ENCODE measurements at places on chromosomes 2 and 18.

- no peak for DNase-seq
Observed at GRCh38 chr2:177727577-177728398, 335.2 kb downstream of the AGPS start.

DNA sequence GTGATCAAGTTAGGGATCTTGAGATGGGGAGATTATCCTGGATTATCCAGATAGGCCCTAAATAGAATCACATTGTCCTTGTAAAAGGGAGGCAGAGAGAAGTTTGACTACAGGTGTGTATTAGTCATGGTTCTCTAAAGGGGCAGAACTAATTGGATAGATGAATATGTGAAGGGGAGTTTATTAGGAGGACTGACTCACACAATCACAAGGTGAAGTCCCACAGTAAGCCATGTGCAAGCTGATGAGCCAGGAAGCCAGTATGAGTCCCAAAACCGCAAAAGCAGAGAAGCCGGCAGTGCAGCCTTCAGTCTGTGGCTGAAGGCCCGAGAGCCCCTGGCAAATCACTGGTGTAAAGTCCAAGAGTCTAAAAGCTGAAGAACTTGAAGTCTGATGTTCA lies 275.8 kb downstream of the KCNS3 start:
- no peak for DNase-seq

GRCh38 chr18:57469884-57470283 lies 34.7 kb downstream of the ONECUT2 start:
- DNase-seq = no peak

DNA sequence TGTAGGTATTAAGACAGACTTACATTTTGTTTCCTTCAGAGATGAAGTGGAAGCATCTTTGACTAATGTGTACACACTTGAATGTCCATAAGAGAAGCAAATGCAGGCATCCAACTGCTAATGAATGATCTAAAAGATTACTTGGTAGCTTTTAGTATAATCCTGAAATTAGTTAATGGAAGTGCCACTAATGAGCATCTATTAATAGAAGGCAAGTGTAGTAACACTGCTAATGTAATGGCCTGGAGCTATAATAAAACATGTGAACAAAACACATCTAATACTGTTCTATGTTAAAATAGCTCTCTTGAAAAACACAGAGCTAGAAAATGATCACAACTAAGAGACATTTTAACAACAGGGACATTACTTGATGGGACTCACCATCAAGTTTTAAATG lies 225.3 kb downstream of the SLC8A1 start:
- DNase-seq = no peak

DNA sequence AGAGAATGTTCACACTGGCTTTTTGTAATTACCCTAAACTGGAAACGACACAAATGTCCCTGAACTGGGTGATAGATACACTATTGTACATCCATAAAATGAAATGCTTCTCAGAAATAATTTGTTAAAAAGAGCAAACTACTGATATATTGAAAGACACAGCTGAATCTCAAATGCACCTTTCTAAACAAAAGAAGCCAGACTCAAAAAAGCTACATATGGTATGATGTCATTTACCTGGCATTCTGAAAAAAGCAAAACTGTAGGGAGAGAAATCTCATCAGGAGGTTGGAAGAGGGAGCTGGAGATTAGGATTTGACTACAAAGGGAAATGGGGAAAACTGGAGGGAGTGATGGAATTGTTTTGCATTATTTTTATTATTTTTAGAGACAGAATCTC lies 12.0 kb downstream of the SLC38A11 start:
- DNase-seq = no peak

DNA sequence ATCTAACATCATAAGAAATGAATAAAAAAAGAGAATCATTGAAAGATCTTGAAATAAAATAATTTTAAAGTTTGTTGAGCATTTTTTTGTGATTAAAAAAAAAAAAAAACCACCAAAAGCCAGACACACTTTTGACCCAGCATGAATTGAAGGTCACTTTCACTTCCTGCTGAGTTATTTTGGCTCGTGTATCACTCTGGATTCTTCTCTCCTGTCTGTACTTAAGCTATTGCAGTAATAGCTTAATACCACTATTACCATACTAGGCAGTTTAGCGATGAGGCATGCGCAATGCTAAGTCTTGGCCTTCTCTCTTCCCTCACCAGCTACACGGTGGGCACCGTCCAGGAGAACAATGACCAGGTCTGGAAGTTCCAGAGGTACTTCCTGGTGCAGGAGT lies 54.5 kb upstream of the SPP2 start:
- no peak for DNase-seq

GRCh38 chr2:84807063-84807485 lies 73.8 kb downstream of the TRABD2A start:
- no peak for DNase-seq

DNA sequence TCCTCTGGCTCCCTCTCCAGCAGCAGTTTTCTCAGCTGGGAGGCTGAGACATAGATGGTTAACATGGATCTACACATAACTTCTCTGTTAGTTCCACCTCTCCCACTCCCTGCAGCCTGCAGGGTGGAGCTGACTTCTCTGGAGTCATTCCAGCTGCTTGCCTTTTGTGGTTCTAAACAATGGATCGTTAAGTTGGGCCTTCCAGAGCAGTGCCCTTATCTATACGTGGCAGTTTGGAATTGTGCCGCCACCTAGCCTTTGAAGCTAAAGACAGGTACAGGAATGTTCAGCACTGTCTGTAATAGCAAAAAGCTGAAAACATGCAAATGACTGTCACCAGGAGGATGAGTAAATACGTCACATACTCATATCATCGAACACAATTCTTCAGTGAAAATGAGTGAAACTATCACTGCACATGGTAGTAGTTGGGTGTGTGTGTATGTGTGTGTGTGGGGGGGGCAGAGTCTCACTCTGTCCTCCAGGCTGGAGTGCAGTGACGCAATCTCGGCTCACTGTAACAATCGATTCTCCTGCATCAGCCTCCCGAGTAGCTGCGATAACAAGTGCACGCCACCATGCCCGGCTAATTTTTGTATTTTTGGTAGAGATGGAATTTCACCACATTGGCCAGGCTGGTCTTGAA lies 50.3 kb downstream of the SH2D6 start:
- no peak for DNase-seq

- no peak for DNase-seq
Observed at GRCh38 chr2:83224591-83225200, 1234.4 kb downstream of the SUCLG1 start.

GRCh38 chr2:55391615-55392242 lies 27.9 kb downstream of the CCDC88A start:
- DNase-seq = no peak

DNA sequence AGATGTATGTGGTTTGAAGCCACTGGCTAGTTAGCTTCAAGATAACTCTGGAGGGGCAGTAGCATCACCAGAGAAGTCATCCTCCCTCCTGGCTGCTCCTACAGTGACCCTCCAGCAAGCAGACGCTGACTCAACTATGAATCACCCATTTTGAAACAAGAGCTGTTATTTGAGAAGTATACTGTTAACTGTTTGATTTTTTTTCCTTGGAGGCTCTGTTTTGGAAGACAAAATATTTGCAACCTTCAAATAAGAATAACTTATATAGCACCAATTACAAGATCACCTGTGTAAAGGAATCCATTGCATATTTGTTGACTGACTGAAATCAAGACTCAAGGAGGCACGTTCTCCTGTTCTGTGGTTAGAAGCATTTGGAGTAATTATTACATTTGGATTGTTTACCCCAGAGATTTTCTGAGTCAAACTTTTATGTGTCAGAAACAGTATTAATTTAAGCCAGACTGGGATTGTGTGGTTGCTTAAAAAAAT lies 313.8 kb downstream of the MTX2 start:
- no peak for DNase-seq

GRCh38 chr2:127404466-127405254 lies 13.6 kb upstream of the PROC start:
- DNase-seq = no peak

DNA sequence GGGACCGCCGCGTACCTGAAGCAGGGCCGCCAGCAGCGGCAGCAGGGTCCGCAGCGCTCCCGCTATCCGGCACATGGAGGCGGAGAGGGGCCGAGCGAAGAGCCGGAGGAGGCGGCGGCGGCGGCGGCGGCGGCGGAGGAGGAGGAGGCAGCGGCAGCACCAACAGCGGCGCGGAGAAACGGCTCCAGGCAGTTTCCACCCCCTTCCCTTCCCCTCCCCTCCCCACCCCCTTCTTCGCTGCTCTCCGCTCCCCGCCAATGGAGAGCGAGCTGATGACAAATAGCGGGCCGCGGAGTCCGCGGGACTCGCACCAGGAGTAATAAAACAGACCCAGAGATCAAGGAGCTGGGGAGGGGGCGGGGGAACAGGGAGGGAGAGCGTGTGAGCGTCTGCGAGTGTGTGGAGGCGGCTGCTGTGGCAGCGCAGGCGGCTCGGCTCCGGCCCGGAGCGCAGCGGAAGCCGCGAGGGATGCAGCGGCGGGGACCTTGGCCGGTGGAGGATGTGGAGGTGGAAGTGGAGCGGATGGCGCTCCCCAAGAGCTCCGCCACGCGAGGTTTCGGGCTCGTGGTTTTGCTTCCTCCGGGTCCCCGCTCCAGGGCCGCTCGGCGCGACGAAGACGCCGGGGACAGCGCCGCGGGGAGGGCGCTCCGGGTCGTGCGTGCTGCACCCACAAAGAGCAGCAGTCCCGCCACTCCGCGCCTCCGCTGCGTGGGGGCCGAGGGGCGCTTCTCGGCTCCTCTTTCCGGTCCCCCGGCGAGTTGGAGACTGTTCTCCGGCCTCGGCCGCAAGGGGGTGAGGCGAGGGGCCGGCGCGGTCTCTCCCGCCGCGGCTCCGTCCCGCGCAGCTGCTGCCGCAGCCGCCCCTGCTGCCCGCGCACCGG lies at the start of gene CDH2:
Gene CDH2 (minus strand): TSS at position 183 of the 880 bp plus-strand sequence. CDS start 108 bp downstream, at position 75.
- DNase-seq = peak; percentile 52

DNA sequence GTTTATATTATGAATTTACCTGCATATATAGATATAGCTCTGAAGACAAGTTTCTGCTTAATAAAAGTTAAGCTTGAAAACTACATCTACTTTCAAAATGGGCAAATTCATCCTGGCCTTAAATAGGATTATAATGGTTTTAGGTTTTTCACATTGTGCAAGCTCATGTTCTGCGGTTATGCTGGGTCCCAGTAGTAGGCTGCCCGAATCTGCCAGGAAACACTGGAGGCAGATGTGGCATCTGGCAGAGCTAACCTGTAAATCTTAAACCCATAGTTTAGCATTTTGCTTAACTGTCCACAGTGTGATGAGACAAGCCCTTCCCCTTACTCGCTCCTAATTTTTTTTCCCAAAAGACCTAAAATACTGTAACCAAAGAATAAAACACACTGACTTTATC lies 234.2 kb downstream of the TCF4 start:
- DNase-seq = no peak

GRCh38 chr2:9918275-9918674 lies 33.2 kb upstream of the GRHL1 start:
- DNase-seq = no peak

DNA sequence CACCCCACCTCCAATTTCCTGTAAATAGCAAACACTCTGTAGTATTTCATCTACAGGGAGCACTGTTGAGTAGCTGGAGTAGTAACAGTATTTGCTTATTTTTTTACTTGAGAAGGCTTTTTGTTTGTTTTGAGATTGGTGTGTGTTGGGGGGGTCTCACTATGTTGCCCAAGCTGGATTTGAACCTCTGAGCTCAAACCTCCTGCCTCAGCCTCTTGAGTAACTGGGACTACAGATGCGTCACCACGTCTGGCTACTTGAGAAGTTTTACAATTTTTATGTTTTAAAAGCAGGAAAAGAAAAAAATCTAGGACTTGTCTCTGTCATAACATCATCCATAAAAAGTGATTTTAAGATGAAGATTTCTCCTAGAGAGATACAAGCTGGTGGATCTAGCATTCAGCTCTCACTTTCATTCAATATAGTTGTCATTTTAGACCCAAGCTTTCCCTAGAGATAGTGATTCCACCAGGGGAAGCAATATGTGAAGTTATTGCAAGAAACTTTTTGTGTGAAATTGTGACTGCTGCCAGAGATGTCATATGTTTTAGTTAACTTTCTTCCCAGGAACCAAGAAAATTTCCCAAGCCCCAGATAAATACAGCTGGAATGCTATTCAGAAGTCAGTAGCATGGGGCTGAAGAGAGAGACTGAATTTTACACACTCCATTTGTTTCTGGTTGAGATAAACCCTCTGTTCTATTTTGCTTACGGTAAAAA lies 60.2 kb upstream of the MAP4K3 start:
- DNase-seq = no peak

- DNase-seq = no peak
Observed at GRCh38 chr2:2876331-2877221, 501.0 kb downstream of the EIPR1 start.
